ENCODE measurements at places on chromosomes 3 and 15.

GRCh38 chr15:85692873-85693272 lies 101.9 kb downstream of the KLHL25 start:
- DNase-seq = no peak

GRCh38 chr3:67610458-67610857 lies 44.0 kb downstream of the SUCLG2 start:
- DNase-seq = no peak

DNA sequence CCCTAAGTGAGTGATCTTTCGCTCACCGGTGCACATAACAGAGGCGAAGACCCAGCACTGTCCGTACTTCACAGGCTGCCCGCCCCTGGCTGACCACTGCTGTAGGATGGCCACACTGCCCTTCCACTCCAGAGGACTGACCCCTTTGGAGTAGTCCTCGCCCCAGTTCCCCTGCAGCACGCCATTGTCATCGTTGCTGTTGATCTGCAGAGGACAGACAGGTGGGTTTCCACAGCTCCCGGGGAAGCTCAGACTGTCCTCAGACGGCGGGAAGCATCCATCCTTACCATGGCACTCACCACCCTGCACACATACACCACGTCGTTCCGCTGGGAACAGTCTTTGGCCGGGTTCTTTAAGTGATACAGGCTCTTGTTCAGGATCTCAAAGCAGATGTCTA lies 20.5 kb upstream of the TGM5 start:
- DNase-seq = no peak

GRCh38 chr15:92879949-92880725 lies 20.0 kb upstream of the CHD2 start:
- DNase-seq = no peak

- DNase-seq = no peak
Observed at GRCh38 chr3:150292891-150293290, 115.2 kb upstream of the TSC22D2 start.

- DNase-seq = no peak
Observed at GRCh38 chr3:56758539-56758981, 43.2 kb downstream of the ARHGEF3 start.

GRCh38 chr3:40505599-40506462 lies at the start of gene ZNF620:
Gene ZNF620, plus strand, starts transcription at chr3:40506039. Its CDS starts 314 bp downstream, at chr3:40506353.
- peak; percentile 88 for DNase-seq

GRCh38 chr3:52774901-52775864 lies 2.2 kb upstream of the ITIH1 start:
- DNase-seq = no peak

DNA sequence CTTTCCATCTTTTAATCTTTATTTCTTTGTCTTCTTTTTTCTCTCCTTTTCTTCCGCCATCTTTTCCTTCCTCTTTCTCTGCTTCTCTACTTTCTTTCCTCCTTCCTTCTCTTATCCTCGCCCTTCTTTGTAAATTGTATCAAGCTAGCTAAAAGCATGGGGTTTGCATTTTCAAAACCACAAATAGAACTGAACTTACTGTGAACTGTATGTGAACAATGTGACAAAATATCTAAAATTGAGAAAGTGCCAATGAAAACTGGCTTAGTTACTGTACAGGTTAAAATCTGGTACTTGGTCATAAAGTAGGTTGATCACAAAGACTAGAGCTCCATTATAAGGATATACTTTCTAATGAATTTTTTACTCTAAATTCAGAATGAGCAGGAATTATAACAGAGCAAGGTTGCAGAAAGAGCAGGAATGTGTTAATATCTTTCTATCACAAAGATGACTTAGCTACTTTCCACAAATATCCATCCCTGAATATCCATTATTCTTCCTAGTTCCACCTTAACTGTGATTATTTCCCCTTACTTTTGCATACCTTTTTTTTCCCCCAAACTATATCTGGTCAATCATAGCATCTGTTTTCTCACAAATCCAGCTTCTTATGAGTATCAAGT lies 122.4 kb downstream of the LSAMP start:
- DNase-seq = no peak

- peak; percentile 55 for DNase-seq
Observed at GRCh38 chr3:58321791-58322190, 10.9 kb upstream of the PXK start.

DNA sequence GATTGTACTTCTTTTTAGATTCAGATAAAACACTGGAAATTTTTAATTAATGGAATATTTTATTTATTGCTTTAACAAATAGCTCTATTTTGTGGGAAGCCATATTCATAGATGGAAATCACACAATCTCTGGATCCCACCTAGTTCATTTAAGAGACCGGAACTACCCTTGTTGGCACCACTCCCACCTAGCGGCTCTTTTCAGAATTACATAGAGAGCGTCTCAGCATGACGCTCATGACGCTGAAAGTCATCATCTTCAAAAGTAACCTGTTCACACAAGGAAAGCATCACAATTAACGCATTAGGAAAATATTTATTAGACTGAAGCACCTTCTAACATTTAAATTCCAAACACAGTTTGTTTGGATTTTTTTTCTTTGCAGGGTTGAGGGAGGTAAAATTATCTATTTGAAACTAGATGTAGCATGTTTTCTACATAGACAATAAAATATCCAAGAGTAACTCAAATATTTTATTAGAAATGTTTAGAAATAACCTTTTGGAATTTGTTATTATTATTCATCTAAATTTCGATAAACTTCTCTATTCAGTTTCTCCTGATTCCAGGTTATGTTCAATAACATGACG lies 214.9 kb upstream of the ARRDC4 start:
- DNase-seq = peak; percentile 62

- DNase-seq = no peak
Observed at GRCh38 chr3:65443739-65444446, 594.8 kb downstream of the MAGI1 start.

GRCh38 chr3:139235192-139235591 lies 108.6 kb upstream of the MRPS22 start:
- DNase-seq = no peak

DNA sequence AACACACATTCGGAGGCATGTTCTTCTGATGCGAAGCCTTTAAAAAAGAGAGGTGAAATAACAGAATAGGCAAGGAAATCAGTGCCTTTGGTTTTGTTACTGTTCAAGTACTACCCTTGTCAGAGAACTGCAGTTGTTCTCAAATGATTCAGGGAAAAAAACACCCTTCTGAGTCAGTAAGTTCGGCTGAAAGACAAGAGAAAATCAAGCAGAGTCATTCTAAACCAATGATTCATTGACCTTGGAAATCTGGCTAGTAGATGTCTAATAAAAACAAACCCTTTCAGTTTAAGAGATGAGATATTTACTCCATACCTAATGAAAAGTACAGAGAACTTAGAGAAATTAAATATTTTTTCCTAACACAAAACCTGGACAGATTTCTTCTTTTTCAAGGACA lies 72.7 kb upstream of the ABI3BP start:
- DNase-seq = no peak

DNA sequence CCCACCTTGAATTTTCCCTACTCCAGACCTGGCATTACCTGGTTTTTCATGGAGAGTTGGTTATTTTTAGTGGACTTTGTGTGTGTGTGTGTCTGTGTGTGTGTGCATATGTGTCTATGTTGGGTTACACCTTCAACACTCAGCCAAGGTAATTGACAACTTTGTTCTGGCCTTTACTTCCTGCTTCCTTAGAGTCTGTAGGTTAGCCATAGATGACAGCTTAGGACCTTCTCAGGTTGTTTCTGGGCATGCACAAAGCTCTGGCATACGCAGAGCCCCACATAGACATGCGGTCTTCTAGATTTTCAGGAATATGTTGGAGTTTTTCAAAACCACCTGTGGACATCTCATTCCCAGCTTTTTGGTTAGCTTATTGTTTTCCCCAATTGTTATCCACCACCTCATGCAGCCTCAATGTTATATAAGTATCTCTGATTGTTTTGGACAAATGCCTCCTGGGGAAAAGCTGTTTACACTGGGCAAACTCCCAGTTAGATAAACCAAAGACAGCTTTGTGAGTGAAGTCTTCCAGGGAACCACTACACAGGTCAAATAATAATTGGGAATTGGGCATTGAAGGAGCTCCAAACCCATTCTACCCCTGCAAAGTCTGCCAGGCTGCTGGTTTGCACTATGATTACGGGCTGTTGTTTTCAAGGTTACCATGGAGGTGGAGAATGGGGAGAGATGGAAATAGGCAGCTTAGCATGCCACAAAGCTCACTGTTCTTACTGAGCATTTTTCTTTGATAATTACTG lies 201.2 kb downstream of the ADAMTSL3 start:
- no peak for DNase-seq

- no peak for DNase-seq
Observed at GRCh38 chr3:65210026-65210814, 522.4 kb upstream of the ADAMTS9 start.

- DNase-seq = no peak
Observed at GRCh38 chr15:40255033-40255432, 16.2 kb downstream of the PAK6 start.

- DNase-seq = peak; percentile 48
Observed at GRCh38 chr3:195582947-195583346, 793 bp downstream of the APOD start.

GRCh38 chr3:169865176-169865767 lies 4.5 kb downstream of the LRRC31 start:
- no peak for DNase-seq

GRCh38 chr3:36457667-36458066 lies 77.4 kb downstream of the STAC start:
- DNase-seq = no peak

DNA sequence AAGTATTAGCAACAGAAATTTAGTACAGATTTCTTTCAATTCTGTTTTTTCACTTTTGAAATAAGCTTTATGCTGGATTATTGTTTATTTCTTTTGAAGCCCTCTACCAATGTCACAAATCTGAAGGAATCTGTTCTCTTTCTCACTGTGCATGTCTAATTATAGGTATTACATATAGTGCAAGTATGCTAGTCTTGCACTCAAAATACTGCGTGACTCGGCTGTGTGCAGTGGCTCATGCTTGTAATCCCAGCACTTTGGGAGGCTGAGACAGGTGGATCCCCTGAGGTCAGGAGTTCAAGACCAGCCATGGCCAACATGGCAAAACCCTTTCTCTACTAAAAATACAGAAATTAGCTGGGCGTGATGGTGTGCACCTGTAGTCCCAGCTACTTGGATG lies 95.8 kb upstream of the PLAAT1 start:
- DNase-seq = no peak

- DNase-seq = no peak
Observed at GRCh38 chr3:151199554-151200438, 3.2 kb downstream of the GPR171 start.

DNA sequence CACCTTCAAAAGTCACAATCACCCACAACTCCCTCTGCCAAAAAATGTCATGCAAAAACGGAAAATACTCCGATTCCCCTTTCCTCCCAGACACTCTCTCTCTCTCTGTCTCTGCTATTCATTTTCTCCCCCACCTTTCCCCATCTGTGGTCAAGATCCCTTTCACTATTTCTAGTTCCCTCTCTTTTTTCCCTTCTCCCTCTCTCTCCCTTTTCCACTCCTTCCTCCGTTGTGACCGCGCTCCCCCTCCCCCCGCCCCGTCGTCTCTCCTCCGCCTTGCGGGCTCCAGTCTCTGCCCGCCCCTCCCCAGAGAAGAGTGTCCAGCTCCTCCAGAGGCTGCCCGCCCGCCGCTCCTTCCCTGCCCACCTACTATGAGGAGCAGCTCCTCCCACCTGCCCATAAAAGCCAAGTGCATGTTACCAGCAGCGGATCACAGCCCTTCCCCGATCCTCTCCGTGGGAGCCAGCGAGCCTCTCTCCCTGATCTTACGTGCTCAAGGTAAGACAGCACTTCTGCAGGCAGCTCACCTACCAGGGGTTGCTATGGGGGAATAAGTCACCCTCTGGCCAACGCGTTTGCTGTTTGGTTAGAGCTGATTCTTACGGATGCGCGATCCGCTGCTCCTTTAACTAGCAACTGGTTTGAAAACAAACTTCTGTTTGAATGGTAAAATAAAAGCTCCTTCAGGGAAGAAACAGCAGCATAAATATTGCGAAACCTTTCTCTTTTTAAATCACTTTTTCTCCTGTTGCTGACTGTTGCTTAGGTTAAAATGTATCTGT lies at the start of gene COL8A1:
TSS of gene COL8A1 (plus strand) at position 428 of the 782 bp plus-strand sequence. CDS start 152,089 bp downstream, outside the sequence.
- peak; percentile 75 for DNase-seq

DNA sequence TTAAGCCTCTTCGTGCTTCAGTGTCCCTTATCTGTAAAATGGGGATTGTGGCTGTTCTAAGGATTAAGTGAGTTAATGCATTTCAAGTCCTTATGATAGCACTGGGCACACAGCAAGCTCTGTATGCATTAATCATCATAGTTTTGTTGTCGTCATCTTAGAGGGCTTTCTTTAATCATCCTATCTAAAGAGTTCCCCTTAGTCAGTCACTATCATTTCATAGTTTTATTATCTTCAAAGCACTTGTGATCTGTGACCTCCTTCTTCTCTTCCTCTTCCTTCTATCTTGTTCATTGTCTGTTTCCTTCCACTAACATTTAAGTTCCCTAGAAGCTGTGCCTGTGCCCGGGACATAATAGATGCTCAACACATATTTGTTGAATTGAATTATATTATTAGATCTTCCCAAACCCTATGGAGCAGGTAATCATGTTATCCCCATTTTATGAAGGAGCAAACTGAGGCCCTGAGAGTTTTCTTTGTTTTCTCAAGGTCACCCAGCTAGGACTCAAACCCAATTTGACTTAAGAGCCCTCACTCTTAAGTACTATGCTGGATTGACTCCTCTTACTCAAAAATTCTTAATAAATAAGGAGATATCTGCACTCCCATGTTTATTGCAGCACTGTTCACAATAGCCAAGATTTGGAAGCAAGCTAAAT lies 24.1 kb downstream of the DUOX2 start:
- no peak for DNase-seq

DNA sequence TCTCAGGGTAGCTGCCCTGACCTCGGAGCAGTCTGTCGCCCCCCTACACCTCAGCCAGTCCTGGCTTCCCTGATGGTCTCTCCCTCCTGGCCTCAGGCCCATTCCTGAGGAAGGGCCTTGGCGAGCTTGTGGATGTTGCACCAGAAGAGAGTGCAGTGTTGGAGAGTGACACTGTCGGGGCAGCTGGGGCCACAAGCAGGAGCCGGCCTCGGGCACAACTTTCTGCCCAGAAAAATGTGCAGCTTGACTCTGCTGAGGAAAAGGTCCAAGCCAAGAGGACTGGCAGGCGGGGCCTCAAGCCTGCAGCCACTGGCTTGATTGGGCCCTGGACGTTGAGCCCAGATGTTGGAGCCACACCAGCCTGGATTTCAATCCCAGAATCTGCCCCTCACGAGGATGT lies 12.8 kb downstream of the HEMK1 start:
- no peak for DNase-seq

GRCh38 chr3:183551930-183552329 lies 3.6 kb downstream of the KLHL6 start:
- no peak for DNase-seq

- no peak for DNase-seq
Observed at GRCh38 chr3:186100398-186100797, 8.5 kb downstream of the ETV5 start.

All from WTC11 (cell line).